ENCODE measurements at places on chromosomes 5 and 9.

DNA sequence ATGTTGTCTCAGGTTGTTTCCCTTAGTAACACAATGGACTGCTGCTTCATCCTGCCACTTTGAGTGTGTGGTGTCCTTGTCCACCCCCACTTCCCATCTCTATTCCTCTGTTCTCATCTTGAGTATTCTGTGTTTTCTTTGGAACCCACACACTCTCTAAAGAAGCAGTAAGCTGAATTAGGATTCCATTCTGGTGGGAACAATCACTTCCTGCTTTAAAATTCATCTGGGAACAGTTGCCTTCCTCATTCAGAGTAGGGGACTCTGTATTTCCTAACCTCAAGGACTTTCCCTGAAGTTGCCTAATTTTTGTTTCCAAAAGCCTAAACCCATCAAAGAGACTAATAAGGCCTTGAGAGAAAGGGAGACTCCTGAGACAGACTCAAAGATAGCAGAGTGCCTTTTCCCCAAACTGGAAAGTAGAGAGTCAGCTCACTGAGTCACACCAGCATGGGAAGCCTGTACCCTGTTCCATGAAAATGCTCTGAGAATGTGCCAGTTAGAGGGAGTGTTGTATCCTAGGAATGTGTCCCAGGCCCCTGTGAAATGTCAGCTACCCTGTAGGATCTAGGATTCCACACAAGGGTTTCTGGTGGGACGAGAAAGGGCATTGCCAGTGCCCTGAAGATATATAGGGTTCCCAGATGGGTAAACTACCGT is 63.6 kb downstream of the CCDC192 start:
- no peak for DNase-seq

DNA sequence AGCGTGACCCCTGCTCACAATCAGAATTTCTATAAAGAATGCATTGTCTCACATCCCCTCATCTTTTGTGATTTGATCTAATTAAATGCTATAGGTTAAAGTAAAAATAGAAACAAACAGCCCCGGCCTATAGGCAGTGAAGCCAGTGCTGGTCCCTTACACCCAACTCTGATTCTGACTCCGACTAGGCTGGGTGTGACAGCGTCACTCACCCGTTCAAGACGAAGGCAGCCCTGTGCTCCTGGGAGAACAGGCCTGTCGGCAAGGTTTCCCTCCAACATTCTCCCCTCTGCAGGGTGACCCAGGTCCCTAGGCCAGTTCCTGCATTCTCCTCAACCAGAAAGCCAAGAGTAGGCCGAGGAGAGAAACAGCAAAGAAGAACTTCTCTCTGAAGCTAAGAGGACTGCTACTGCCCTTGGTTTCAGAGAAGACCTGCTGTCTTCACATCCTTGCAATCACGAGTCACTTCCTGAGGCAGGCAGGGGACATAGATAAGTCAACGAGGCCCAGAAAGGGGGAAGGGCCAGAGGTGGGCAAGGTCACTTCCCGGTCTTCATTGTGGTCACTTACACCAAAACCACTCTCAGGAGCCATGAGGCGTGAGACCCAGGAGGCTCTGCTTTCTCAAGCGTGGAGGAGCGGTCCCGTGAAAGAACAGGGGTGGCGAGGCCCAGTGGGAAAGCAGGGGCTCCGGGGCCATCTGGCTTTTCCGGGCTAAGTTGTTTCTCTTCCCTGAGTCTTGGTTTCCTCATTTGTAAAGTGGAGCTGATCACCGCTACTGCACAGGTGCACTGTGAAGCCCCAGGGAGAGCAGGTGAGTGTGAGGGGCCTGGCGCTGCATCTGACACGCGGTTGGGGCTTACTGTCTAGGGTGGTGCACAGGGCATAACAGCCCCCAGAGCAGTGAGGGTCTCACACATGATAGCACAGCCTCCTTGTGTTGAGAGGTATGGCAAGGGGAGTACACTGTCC is 200.8 kb downstream of the CRB2 start:
- peak; percentile 4 for DNase-seq

- no peak for DNase-seq
Observed at GRCh38 chr5:115196161-115196560, 26.5 kb upstream of the TRIM36 start.

DNA sequence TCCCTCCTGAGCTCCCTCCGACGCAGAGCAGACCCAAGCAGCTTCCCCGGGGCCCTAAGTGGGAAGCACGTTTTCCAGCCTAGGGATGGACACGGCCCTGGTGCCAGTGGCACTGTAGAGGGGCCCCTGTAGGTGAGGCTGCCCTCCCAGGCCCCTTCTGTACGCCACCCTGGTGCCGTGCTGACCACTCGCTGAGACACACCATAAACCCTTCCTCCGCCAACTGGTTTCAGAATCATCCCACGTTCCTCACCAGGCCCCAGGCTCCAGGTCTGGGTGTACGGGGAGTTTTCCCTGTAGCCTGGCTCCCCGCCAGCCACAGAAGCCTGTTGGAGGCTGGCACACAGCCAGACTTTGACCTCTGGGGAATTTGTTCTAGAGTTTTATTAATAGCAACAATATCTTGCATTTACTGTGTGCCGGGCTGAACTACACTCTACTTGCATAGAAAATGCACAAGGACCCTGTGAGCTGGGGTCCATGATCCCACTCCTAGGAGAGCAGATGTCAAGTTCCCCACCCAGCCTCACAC is 18.2 kb upstream of the WDR38 start:
- DNase-seq, result no peak

DNA sequence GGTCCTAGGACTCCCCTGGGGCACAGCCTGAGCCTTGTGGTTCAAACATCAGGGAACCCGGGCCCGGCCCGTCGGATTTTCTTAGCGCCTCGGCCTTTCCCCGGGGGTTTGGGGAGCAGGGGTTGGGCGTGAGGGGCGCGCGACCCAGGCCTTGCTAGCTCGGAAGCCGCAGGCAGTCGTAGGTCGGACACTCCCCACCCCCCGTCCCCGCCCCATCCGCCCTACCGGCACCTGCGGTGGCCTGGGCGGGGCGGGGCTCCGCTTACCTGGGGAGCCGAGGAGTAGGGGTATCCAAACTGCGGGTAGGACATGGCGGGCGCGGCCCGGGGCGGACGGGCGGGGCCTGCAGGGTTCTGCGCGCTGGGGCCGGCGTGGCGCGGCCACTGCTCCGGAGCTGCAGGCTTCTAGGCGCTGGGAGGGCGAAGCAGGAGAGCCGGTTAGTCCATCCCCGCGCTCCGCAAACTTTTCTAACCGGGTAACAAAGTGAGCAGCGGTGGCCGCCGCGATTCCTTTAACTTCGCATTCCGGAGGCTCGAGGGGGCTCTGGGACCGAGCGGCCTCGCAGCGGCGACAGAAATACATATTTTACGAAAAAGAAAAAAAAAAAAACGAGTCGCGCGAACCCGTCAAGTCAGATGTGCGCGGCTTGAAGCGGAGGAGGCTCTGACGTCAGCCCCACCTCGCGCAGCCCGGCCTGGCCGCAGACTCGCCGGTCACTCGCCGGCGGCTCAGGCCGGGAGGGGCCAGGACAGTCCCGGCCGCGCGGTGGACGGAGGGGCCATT is at the start of gene IRX4:
IRX4 (minus strand) TSS at position 589 of the 783 bp plus-strand sequence; CDS start at position 311, 278 bp downstream.
- no peak for DNase-seq

DNA sequence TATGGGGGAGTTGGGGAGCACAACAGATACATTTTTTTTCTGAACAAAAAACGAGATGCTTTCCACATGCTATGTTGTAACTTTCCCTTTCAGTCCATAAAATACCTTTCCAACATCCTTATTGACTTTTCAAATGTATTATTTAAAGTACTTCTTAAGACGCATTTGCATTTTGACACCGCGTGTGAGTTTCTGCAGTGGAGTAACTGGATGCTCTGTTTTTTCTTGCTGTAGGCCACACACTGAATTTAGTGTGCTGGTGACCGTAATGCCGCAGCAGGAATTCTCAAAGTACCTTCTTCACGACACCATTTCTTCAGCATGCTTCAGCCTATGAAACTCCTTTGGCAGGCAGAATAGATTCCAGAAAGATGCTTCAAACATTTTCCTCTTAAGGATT is 14.3 kb upstream of the EPB41L4B start:
- no peak for DNase-seq

- no peak for DNase-seq
Observed at GRCh38 chr9:38421498-38422211, 2.6 kb downstream of the IGFBPL1 start.

Data from NK-92 treated with Interleukin-12 subunit alpha and Interleukin-12 subunit beta, amount 100 ng/mL, for 24 hours (cell line).